ENCODE measurements at places on chromosomes 5 and 9. TPM values are rescaled to one million over a fixed set of nuclear protein-coding genes. Genes with fewer than 3 reads are reported as not detected.

- no peak for DNase-seq
Observed at GRCh38 chr5:137016783-137017324, 482.3 kb downstream of the SPOCK1 start.

MATR3 gene
- total RNA-seq, result 299 TPM

- DNase-seq, result no peak
Observed at GRCh38 chr5:78521455-78521854, 127.1 kb downstream of the LHFPL2 start.

DNA sequence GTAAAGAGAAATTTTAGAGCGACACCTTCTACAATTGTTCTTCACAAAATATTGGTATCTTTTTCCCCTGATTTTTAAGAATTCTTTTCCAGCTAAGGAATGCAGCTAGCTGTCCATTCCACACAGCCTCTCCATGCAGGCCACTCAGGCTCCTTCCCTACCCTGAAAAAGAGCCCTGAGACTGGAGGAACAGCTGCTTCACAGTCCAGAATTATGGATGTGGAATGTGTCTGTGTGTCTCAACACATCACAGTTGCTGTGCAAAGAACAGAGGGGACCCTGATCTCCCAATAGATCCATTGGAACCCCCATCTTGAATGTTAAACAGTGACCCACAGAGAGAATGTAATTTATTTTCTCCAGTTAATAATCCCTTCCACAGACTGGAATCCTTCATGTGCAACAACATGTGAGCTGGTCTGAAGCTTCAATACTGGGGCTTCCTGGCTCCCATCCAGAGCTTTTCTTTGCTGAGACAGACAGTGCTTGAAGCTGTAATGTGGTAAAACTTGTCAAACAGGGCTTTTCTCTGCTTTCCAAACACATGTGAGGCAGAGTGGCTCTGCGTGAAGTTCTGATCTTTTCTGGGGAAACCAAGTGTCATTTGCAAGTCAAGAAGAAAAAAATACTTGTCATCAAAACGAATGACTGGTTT is 53.3 kb upstream of the SMC5 start:
- DNase-seq, result no peak

DNA sequence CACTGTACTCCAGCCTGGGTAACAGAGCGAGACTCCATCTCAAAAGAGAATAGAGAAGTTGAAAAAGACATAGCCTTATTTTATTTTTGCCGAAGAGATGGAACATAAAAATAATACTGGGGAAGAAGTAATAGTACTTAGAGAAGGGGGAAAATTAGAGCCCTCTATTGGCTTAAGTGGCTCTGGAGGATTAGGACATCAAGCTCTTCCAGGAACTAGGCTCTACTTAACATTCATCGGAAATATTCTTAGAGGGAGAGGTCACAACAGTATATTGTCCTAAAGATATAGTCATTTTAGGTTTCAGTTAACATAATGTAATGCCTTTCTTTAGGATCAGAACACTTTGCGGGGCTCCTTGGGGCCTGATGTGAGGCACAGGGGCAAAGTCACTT is 86.0 kb upstream of the PLPP1 start:
- DNase-seq, result no peak

DNA sequence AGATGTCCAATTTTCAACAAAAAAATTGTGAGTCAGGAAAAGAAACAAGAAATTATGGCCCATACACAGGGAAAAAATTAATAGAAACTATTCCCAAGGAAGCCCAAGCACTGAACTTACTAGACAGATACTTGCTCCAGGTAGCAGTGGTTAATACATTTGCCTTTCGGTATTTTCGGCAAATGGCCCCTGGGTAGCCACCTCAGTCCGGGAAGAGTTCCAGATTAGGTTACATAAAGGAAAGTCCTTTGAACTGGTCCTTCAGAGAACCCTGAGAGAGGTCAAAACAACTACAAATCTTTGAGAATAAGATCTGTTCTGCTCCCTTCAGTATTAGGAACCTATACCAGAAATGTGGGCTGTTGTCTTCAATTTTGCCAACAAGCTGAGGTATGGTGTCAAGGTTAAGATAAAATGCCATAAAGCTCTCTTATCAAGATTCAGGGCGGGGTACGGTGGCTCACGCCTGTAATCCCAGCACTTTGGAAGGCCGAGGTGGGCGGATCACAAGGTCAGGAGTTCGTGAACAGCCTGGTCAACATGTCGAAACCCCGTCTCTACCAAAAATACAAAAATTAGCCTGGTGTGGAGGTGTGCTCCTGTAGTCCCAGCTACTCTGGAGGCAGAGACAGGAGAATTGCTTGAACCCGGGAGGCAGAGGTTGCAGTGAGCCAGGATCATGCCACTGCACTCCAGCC is 343.4 kb downstream of the CWC27 start:
- DNase-seq, result no peak

CTXN3 gene
- not detected for total RNA-seq

MEF2C gene
- total RNA-seq, result 3.6 TPM

C9orf153 gene
- 0.35 TPM for total RNA-seq

C8G gene
- 0.75 TPM for total RNA-seq

- DNase-seq, result no peak
Observed at GRCh38 chr5:108146222-108146621, 235.7 kb downstream of the FBXL17 start.
